Central memory CD4-positive, alpha-beta T cell (primary cell): ENCODE measurements at places on chromosomes 11 and 22.

DNA sequence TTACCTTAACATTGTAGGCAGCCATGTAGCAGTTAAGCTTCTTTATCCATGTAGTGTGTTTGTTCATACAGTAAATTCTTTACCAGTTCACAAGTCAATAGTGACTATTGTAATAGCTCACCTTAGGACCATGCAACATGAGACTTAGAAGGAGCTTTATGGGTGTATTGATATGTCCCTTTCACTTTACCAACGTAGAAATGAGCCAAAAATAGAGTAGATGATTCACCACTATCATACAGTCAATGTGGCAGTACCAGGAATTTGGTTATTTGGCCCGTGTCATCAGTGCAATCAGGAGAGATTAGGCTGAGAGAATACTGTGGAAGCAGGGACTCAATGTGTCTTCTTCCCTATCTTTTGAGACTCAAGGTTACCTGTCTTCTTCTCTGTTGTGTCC, 4.7 kb downstream of the ZDHHC13 start:
- DNase-seq: no peak

- no peak for DNase-seq
Observed at GRCh38 chr11:120722524-120722923, 211.0 kb downstream of the GRIK4 start.

GRCh38 chr11:44767421-44767820, 40.7 kb downstream of the TSPAN18 start:
- DNase-seq: no peak

GRCh38 chr22:41870786-41871185, 37.9 kb downstream of the SREBF2 start:
- no peak for DNase-seq

- no peak for DNase-seq
Observed at GRCh38 chr11:108774037-108774730, 109.3 kb downstream of the DDX10 start.
